ENCODE measurements at places on chromosomes 1 and 21. TPM values are rescaled to one million over a fixed set of nuclear protein-coding genes. Genes with fewer than 3 reads are reported as not detected.

Gene PAQR7
- 8.2 TPM for total RNA-seq

- DNase-seq = peak; percentile 9
These were observed 824.7 kb downstream of the USP25 start for GRCh38 chr21:16554503-16554902.

DNA sequence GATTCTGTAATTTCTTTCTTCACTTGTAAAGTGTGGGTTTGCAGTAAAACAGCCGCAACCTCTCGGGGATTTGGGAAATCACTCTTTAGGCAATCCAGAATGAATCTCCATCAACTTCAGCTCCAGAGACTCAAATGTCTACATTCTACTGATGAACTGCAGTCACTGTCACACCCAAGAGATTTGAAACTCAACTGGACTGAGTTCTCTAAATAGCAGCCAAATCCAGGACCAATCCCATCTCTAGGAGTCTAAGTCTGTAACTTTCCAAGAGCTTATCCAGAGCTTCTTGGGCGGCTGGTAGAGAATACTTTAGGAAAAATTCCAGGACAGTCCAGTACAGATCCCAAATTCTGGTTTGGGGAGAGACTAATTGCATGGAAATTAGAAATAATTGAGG is 62.9 kb downstream of the ADAMTS1 start:
- no peak for DNase-seq

Gene NENF
- 39.8 TPM for total RNA-seq

Gene PDC
- not detected for total RNA-seq

Gene CFHR1
- total RNA-seq = not detected

GRCh38 chr21:17446737-17447136 is 66.1 kb upstream of the CXADR start:
- no peak for DNase-seq

- no peak for DNase-seq
These were observed 146.3 kb upstream of the DNAH14 start for GRCh38 chr1:224783006-224783651.

Gene NES
- total RNA-seq = 231 TPM

- DNase-seq = peak; percentile 19
These were observed 62.1 kb downstream of the FH start for GRCh38 chr1:241457421-241457820.

- no peak for DNase-seq
These were observed 64.4 kb upstream of the NEK2 start for GRCh38 chr1:211739671-211740411.

GRCh38 chr1:29379443-29380073 is 143.2 kb downstream of the PTPRU start:
- peak; percentile 83 for DNase-seq

DNA sequence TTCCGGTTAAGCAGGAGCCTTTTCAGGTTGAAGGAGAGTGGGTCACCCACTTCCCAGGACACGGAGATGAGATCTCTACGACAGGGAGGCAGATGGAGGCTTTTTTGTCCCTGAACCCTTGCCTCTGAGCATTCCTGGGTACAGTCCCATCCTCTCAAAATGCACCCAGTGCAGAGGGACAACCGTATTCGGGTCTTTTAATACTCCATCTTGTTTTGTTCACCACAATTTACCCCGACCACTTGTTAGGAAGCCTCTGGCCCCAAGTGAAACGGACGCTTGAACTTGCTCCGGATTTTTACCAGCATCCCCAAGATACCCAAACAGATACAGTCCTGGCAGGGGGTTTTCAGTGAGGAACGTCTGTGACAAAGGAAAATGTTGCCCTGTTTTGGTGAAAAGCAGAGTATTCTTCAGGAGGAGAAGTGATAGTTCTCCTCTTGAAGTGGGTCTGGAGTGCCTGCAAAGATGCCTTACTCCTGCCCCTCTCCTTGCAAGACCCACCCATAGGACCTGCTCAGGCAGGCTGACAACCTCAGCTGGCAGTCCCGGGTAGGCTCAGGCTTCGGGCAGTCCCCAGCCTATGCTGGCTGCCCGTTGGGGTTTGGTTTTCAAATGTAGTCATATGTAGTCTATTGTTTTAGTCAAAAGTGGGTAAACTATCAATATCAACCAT is 669 bp upstream of the ARL8A start:
- DNase-seq = peak; percentile 58

DNA sequence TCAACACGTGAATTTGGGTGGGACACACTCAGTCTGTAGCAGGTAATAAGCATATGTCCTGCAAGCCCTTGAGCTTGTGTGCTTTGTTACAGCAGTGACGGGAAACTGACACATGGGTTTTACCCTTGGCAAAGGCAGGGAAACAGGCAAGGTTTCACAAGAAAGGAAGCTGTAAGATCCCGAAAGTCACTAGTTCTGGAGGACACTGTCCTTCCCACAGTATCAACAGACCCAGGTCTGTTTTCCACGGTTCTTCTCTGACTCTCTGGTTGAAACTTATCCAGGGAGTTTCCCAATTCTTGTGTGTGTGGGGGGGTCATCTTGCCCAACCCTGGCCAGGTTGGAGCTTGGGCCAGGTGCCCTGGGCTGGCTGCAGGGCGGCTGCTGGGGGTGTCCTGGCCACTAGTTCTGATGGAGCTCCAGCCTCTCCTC is 29.3 kb upstream of the ZBTB21 start:
- no peak for DNase-seq

DNA sequence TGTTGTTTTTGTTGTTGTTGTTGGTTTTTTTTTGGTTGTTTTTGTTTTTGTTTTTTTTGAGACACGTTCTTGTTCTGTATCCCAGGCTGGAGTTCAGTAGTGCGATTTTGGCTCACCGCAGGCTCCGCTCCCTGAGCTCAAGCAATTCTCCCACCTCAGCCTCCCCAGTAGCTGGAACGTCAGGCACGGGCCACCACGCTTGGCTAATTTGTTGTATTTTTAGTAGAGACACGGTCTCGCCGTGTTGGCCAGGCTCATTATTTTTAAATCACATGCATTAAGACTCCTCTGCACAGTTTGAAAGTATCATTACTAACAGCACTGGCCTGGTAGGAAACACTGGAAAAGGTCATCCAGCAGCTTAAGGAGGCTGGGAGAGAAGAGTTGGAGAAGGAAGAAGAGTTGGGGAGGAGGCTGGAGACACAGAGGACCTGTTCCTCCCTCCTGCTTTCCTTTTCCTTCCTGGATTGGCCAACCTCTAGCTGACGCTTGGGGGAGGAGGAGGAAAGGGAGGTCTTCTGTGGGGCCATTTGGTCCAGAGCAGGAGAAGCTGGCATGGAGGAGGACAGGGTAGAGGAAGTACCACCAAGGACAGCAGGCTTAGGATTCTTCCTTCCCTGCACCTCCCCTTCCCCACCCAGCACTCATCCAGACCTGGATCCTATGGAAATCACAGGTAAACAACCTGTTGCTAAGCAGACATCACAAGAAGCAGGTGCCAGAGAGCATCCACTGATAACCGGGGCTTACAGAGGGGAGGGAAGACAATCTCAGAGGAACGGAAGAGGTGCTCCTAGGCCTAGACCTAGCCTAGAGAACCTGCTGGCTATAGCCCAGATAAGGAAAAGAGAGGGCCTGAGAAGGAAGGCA is 71.9 kb upstream of the GOLT1A start:
- no peak for DNase-seq

DNA sequence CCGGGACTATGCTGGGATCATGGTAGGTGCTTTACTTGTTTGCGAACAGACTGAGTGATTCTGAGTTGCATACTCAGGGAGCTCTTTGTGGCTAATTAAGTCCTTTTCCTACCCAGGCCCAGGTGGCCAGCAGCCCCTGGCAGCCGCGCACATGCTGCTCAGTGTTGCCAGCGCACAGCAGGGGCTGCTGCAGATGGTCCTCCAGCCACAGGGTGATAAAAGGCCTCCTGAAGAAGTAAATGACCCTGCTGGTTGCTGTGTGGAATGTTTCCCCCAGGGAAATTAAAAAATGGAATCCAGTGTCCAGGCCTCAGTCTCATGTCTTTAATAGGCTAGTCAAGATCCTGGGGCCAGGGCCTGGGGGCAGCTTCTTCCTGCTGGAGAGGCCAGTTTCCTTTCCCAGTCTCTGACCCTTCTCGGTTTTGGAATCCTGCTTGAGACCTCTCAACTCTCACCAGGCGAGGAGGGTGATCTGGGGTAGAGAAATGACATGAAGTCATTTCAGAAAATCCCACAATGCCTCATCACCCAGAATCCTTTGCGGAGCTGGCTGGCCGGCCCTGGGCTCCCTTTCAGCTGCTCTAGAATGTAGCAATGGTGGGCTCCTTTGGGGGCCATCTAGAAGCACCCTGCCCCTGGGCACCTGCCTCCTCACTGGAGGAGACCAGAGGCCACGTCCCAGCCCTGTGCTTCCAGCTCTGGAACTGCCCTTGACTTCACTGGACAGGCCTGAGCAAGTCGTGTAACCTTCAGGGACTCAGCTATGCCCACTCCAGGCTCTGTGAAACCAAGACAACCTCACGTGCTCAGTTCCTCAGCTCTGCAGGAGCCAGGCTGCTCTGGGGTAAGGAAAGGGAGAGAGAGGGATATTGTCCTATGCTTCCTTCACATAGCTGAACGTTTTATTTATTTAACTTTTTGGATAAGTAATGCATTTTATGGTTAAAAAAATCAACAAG is 131.4 kb downstream of the MRPS6 start:
- peak; percentile 40 for DNase-seq

DNA sequence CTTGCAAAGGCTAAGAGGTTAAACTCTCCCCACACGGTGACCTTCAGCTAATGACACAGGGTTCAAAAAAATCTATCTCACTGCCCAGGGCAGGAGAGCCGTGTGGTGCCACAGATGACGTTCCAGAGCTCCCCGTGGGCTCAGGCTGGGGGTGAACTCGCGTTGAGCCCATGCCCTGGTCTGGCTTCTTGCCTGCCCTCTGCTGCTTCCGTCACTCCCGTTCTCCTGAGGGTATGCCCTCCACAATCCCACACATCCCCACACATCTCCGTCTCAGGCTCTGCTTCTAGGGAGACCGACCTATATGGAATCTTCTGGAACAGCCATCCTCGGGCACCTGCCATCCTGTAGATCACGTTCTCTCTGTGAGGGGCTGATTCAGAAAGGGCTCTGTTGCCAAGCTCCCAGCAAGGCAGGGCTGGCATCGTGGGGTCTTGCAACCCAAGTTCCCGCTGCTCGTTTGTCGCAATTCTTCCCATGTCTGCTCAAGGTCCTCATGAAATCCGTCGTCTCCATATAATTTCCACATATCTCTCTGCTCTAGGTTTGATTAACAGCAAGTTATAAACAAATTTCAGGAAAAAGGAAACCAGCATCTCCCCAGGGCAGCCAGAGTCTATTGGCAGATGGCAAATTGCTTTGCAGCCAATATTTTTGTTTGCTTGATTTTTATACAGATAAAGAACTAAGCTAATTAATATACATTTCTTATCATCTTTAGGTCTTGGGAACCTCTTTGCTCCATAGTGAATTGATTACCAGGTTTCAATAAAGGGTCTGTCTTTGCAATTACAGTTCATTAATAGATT is 278.2 kb downstream of the PTPRU start:
- DNase-seq = no peak

DNA sequence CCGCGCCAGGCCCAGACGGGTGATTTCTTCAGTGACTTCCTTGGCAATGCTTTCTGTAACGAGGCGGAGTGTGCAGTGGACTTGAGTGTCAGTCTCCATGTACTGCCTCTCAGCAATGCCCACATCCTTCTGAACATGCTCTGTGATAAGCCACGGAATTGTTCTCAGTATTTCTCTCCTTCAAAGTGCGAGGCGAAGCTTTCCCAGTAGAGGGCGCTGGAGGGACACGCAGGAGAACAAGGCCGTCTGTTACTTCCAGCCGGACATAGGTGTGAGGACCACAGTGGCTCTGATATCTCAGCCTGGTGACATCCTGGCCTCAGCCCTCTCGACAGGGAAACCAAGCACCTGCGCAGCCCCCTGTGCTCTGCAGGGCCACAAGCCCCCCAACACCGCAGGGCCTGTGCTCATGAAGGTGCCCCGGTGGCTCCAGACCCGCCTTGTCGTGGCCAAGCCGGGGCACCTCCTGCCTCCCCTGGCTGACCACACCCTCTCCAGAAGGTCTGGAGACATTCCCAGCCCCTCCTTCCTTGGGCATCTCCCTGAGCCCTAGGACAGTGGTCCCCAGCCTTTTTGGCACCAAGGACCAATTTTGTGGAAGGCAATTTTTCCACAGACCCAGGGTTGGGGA is 46.1 kb upstream of the BACE2 start:
- DNase-seq = peak; percentile 83

GRCh38 chr1:42369471-42369870 is 11.1 kb upstream of the RIMKLA start:
- DNase-seq = no peak

DNA sequence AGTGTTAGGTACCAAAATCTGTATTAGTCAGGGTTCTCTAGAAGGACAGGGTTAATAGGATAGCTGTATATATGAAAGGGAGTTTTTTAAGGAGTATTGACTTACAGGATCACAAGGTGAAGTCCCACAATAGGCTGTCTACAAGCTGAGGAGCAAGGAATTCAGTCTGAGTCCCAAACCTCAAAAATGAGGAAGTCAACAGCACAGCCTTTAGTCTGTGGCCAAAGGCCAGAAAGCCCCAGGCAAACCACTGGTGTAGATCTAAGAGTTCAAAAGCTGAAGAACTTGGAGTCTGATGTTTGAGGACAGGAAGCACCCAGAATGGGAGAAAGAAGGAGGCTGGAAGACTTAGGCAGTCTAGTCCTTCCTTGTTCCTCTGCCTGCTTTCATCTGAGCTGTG is 487.5 kb upstream of the CHRM3 start:
- no peak for DNase-seq

Measured in H7 (cell line).